ENCODE measurements at places on chromosomes 5 and 9.

- DNase-seq: no peak
Observed at GRCh38 chr5:178330791-178331404, 98.3 kb upstream of the PHYKPL start.

DNA sequence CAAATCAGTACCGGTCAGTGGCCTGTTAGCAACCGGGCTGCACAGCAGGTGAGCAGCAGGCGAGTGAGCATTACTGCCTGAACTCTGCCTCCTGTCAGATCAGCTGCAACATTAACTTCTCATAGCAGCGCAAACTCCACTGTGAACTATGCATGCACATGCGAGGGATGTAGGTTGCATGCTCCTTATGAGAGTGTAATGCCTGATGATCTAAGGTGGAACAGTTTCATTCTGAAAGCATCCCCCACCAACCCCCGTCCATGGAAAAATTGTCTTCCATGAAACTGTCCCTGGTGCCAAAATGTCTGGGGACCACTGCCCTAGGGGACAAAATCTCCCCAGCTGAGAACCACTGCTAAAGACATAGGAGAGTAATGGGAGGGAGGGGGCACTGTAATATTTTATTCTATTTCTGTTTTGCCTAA, 51.1 kb downstream of the P4HA2 start:
- no peak for DNase-seq

- no peak for DNase-seq
Observed at GRCh38 chr5:181190711-181191525, 14.1 kb downstream of the TRIM7 start.

- no peak for DNase-seq
Observed at GRCh38 chr9:135512241-135512603, 9.0 kb upstream of the LCN1 start.

DNA sequence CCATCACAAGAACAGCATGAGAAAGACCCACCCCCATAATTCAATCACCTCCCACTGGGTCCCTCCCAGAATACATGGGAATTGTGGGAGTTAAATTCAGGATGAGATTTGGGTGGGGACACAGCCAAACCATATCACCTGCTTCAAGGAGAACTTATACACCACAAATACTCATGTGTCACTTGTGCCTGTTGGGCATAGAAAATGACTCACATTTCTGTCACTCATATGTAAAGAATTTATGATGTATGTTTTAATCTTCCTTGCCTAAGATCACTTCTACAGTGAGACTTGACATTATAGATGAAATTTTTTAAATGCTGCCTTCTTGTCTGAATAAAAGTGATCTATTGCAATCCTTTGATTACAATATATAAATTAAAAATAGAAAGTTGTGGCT, 23.0 kb upstream of the PRDM6 start:
- no peak for DNase-seq

DNA sequence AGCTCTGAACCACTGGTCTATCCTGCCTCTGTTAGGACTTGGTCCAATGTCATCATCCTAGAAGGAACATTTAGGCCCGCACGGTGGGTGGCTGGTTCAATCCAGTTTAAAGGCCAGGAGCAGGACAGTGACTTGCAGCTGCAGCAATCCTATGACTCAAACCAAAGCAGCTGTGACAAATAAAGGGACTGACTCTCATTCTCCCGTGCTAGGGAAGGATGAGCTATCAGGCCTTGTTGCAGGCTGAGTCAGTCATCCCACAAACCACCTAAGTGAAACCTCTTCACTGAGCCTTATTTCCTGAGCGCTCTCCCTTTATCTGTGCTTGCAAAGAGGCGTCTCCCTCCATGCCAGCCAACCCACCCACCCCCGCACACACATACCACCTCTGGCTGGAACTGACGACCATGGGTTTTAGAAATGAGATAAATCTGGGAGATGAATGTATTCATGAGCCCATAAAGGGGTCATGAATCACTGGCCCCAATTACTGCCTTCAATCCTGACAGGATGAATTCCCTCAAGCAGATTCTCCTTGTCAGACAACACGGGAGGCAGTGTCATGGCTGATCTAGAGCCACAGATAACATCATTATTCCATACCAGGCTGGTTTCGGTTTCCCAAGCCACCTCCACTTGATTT, 93.4 kb downstream of the KCNIP1 start:
- no peak for DNase-seq

- DNase-seq: no peak
Observed at GRCh38 chr9:107739601-107740082, 250.1 kb upstream of the KLF4 start.

- no peak for DNase-seq
Observed at GRCh38 chr5:136232316-136232715, 39.4 kb upstream of the SMIM32 start.

DNA sequence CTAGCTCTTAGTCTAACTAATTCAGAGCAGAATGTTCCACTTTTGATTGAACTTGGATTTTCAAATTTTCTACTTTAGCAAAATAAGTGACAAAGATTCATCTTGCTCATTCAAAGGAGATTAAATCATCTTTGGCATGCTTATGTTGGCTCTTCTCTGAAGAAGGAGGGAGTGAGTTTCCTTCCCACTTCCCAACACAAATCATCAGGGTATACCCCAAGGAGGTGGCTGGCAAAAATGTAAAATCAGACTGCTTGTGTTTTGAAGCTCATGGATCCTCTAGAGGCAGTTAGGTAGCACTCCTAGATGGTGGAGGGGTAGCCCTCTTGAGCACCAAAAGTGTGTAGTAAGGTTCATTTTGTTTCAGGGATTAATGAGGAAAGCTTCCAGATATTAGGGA, 343.1 kb downstream of the OSTF1 start:
- no peak for DNase-seq

DNA sequence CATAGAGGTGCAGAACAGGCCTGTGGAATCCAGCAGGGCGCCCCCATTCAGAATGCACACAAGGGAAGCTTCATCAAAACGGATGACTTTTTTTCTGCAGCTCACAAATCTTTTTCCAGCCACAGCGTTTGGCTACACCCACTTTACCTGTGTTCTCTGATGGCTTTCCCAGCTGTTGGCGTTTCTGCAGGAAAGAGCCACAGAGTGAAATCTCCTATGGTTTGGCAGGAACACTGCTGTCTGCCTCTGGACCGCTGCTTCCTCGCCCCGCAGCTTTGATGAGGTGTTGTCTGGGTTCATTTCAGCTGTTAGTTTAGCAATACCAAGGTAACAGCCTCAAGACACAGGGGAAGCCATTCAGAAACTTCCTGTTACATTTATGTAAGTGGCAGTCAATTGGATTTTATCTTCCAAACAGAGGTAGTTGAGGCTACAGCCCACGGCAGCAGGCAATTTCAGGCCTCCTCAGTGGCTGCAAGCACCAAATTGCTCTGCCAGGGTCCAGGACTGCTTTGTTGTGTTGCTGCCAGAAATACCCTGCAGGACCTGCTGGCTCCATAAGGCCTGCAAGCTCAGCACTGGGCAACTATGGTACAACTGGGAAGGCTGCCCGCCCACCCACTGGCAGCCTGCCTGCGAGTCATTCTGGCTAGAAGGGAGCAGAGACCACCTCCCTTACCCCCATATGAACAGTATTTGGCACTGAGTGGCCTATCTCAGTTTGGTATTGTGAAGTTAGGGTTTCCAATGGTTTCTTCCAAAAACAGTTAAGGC, 96.7 kb downstream of the MVB12B start:
- no peak for DNase-seq

DNA sequence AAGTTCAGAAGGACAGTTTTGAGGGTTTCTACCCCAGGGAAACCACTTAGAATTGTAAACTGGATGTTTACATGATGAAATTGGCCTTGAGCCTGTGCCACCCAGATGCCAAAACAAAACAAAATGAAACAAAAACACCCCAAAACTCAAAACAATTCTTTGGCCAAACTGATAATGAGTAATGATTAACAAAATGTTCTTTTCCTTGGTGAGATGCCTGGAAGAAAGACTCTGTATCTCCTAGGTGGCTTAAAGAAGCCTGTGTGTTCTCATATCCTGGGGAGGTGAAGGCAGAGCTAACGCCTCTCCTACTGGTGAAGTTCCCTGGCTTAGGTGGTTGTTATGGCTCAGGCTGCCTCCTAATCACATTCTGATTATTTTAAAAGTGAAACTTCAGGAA, 120.5 kb downstream of the NPR3 start:
- no peak for DNase-seq

GRCh38 chr5:67268231-67269021, 71.8 kb upstream of the CD180 start:
- DNase-seq: peak; percentile 80
